ENCODE measurements at places on chromosomes 7 and 10.
A peak's percentile ranks its signal among the peaks of the same experiment; 100 is the strongest.

GRCh38 chr7:21642422-21642821 is 99.6 kb downstream of the DNAH11 start:
- DNase-seq, result no peak

DNA sequence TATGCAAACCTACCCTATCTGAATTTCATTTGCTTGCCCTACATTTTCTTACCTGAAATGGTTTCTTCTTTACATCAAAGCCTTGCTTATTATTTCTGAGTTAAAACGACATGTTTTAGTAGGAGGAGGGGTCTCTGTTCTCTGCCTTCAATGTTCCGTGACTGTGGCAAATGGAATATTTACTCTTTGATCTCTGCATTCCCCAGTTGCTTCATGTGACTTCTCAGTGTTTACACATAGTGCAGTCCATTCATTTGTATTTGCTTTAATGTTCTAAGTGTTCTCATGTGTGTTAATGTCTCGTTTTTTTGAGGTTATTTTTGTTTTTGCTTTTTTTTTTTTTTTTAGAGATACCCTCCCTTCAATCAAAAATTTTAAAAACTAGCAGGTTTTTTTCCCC is 75.8 kb downstream of the GNAI1 start:
- DNase-seq, result no peak

DNA sequence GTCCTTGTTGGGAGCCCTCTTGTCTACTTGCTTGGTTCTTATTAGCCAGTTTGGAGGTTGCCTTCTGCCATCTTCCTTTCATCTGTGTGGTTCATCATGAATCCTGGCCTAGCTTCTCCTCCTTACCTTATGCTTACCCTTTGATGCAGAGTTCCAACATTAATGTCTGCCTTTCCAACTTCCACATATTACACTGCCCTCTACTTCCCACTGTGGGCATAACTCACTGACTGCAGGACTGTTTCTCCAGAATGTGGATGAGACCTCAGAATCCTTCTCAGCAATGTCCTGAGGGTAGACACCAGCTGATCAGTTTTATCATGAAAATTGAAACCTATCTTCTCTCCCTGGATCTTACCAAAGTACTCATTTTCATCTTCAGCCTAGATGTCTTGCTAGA is 491.0 kb downstream of the LRMDA start:
- DNase-seq, result peak; percentile 12

DNA sequence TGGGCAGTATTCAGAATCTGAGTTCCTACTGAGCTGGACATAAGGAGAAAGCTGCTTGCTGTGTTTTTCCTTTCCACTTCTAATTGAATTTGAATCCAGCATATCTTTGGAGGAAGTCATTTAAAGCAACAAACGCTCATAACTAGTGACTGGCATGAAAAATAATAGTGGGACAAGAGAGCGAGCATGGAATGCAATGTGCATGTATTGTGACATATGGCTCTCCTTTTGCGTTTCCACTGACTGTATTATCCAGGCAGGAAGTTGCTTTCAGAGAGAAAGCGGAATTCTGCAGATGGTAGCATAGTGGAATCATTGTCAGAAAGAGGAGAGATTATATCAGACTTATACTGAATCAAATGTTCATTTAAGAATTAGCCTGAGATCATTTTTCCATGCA is 368.6 kb downstream of the REEP3 start:
- DNase-seq, result peak; percentile 51

DNA sequence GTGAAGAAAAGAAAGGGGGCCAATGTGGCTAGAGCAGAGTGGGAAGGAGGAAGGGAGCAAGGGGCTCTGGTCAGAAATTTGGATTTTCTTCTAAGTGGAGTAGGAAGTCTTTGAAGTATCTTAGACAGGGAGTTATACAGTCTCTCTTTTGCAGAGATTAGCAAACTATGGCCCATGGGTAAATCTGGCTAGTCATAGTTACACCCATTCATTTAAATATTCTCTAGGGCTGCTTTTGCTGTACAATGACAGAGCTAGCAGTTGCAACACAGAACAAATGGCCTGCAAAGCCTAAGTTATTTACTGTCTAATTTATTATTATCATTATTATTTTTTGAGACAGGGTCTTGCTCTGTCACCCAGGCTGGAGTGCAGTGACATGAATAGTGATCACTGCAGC is 10.5 kb upstream of the LAMB4 start:
- DNase-seq, result no peak

GRCh38 chr7:106071356-106071998 is 40.6 kb downstream of the SYPL1 start:
- no peak for DNase-seq

- no peak for DNase-seq
Observed at GRCh38 chr10:7435674-7436073, 24.8 kb upstream of the SFMBT2 start.

- no peak for DNase-seq
Observed at GRCh38 chr10:74778436-74779094, 47.8 kb upstream of the KAT6B start.

GRCh38 chr7:70638158-70639107 is 493.5 kb upstream of the GALNT17 start:
- peak; percentile 18 for DNase-seq

DNA sequence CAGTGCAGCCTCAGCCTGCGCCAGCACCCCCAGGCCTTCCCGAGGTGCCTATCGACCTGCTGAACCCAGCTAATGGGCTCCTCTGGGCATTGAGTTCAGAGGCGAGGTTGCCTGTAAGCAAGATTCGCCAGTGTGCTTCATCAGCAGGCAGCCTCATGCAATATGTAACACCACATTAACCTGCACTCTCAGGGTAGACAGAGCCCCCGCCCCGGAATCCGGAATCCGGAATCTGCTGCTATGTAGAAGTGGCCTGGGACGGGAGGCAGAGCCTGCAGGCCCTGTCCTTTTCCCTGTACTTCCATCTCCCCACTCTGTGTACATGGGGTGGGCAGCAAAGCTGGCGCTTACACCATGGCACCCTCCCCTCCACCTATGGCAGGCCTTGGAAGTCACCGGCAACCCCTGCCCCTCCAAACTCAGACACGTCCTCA is 83.9 kb upstream of the RET start:
- no peak for DNase-seq

- peak; percentile 68 for DNase-seq
Observed at GRCh38 chr10:60806921-60807320, 28.6 kb downstream of the CDK1 start.

- DNase-seq, result no peak
Observed at GRCh38 chr7:16543456-16543855, 16.8 kb downstream of the LRRC72 start.

GRCh38 chr10:89309156-89310055 is 7.6 kb downstream of the IFIT2 start:
- no peak for DNase-seq

- no peak for DNase-seq
Observed at GRCh38 chr7:36188906-36189305, 35.9 kb downstream of the EEPD1 start.

DNA sequence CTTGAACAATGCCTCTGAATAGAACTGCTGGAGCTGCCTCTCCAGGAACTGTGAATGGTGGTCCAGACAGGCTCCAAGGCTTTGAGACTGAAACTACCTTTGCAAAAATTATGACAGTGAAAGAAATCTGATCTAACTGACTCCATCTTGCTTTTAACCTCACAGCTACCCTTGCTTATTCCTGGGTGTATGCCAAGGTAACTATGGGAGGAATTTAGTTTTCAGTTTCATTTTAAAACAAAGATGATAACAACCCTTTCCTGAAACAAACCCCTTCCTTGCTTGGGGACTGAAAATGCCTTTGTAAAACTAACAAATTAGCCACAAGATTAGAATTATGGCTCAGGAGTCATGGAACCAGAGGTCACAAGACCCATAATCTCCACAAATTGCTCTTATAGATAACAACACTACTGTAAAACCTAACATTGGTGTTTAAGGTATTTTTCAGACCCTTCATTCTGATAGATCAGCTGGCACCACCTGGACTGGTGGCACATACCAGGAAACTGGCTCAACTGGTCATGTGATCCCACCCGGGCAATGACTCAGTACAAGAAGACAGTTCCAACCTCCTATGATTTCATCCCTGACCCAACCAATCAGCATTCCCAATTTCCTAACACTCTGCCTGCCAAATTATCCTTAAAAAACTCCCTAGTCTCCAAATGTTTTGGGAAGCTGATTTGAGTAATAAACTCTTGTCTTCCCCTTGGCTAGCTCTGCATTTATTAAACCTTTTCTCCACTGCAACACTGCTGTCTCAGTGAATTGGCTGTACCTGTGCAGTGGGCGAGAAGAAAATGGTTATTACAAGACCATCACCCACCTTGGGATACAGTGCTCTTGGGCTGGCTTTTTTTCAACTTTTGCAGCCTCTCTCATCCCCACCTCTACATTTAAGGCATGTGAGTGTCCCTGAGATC is 608.1 kb downstream of the TYW1 start:
- no peak for DNase-seq

GRCh38 chr7:139635526-139636302 is 112.2 kb downstream of the CLEC2L start:
- no peak for DNase-seq

GRCh38 chr10:45376371-45376801 is 2.4 kb downstream of the ALOX5 start:
- no peak for DNase-seq

- no peak for DNase-seq
Observed at GRCh38 chr7:124308384-124308783, 275.5 kb upstream of the TMEM229A start.

DNA sequence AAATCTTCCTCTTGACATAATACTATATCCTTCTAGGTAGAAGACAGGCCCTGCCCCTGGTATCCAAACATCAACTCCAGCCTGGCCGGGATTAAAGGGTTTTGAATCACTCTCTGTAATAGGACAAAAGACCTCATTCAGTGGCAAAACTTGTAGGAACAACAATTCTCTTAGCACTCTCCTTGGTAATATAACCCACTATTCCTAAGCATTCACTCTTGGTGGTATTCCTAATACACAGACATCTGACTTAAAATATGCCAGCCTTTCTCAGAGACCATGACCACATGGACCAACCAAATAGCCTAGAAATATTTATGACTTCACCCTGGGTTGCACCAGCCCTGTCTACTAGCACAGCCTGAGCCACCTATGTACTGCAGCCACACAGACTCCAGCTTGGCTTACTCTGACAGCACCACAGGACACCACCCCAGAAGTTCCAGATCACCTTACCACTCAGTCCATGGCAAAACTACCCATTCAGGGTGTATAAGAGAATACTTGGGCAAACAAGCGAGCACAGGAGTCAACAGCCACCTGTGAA is 244.9 kb upstream of the NEBL start:
- no peak for DNase-seq

DNA sequence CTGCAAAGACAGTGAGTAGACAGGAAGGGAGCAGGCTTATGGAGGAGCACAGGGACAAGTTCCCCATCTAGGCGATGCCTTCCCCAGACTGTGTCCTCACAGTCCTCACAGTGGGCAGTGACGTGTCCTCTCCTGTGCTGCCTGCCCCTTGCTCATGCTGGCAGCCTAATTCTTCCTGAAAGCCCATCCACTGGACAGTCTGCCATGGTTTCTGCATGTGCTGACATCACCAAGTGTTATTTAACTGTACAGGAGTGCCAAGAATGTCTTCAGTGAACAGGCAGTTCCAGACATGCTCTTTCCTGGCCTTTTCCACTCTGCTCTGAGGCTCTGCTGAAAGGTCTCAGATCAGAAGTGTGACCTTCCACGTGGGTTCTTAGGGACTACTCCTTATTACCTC is 54.1 kb downstream of the ZNF248 start:
- DNase-seq, result no peak

GRCh38 chr7:142485617-142486226 is 227.9 kb upstream of the PRSS58 start:
- no peak for DNase-seq

Data from fibroblast of skin of scalp (primary cell).